Fibroblast of mammary gland (primary cell): ENCODE measurements at places on chromosomes 3 and 15.

- no peak for DNase-seq
Observed at GRCh38 chr3:87733671-87734367, 325.0 kb downstream of the CGGBP1 start.

DNA sequence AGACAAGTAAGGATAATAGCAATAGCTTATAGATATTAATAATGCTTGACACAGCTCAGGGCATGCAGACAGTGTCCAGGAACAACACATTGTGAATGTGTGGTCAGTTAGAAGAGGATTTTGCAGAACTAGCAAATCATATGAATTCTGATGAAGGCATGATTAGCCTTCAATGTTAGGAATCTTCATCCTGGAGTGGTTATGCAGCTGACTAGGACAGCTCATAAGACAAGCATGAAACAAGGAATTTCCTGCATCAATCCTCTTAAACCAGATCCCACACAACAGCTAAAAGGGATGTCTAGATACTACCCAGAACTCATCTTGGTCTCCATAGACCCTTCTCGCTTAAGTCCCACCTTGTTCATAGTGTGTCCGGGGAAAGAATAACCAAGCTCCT, 499.0 kb upstream of the ATP11B start:
- DNase-seq = no peak

GRCh38 chr15:86591994-86592735, 512.5 kb downstream of the AGBL1 start:
- DNase-seq = no peak

DNA sequence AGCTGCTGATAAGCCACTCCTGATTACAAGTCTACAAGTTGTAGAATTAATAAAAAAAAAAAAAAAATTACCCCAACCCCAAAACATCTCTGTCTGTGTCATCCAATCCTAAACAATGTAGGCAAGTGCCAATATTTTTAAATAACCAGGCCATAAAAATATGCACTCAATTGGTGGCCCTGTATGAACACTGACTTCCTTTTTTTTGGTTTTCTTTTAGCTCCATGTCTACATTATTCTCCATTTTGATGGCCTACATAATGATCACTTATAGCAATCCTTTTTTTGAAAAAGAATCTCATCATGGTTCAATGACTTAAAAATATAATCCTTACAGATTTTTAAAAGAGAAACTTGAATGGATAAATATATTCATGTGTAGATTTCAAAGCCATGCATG, 72.1 kb downstream of the FOXP1 start:
- no peak for DNase-seq

GRCh38 chr15:82928711-82929110, 23.8 kb downstream of the HOMER2 start:
- DNase-seq = no peak

DNA sequence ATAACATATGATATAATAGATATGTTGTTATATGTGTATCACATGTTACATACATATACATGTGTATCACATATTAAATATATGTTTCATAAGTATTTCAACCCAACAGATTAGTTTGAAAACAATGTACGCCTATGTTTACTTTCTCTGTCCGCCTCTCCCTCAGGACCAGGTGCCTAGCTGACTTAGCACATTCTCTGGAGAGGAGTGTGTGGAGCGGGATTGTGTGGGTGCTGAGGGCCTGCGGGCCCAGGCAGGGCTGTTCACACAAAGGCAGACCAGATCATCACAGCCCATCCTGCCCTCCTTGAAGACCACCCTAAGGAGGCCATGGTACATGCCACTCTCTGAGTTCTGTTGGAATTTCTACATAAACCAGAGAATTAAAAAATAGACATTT, 81.0 kb downstream of the PLXNA1 start:
- no peak for DNase-seq

DNA sequence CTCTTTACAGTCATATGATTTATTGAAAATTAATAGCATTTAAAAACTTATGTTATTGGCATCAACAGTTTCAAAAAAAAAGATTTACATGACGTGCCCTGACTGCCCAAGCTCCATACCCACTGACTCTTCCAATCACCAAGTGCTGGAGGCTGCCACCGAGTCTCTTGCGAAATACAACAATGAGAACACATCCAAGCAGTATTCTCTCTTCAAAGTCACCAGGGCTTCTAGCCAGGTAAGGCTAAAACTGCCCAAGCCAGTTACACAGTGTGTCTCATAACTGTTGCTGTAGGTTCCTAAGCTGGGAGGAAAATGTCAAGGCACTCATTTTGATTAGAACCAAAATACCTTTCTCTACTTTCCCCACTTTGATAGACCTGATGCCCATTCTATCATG, 4.5 kb downstream of the FETUB start:
- DNase-seq = no peak

- DNase-seq = no peak
Observed at GRCh38 chr3:45994419-45995235, 997 bp downstream of the FYCO1 start.

GRCh38 chr3:133490468-133491351, 82.8 kb upstream of the CDV3 start:
- no peak for DNase-seq
